ENCODE measurements at places on chromosomes 7 and 10.

- no peak for DNase-seq
Observed at GRCh38 chr10:86958901-86959736, 720 bp downstream of the SNCG start.

- peak; percentile 46 for DNase-seq
Observed at GRCh38 chr7:124032369-124033094, at the start of gene TMEM229A. TMEM229A (minus strand) TSS chr7:124033067; CDS start chr7:124033003, 64 bp downstream.

DNA sequence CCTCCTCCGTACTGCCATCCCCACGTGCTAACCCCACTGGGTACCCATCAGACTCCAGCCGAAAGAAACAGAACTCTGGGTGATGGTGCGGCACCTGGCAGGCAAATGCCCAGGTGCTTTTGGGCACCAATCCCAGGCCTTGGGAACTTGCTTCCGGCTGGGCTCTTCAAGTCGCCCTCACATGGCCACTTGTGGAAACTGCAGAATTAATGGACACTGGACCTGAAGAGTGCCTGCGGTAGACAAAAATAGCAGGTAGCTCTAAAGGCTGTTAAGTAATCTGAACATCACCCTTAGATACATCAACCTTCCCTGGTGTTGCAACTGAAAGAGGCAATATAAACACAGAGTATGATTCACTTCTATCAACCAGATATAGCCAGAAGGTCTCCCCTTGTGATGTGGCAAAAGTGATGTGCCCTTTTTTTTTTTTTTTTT, 644.4 kb downstream of the GRM8 start:
- DNase-seq: peak; percentile 10

GRCh38 chr10:102634686-102635085, 9.6 kb upstream of the TRIM8 start:
- no peak for DNase-seq

DNA sequence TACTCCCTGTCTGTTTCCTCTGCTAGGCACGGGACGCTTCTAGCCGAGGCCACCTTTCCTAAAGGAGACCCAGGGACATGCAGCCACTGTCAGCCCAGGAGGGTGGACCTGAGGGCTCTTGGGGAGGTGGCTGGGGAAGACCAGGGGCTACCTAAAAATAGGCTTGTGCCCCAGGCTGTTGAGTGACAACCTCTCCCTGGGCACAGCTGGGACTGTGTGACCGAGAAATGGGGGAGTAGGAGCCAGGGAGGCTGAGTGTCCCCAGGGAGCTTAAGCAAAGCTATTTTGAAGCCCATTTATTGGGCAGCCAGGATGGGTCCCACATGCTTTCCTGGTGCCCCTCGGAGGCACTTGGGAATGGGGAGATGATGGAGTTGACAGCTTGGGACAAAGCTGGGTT, 63.8 kb downstream of the CALML3 start:
- DNase-seq: no peak

GRCh38 chr7:116249969-116250553, 39.7 kb downstream of the TES start:
- DNase-seq: no peak

Data from NCI-H2029 treated with DMSO at 0.1 percent for 48 hours (cell line).